ENCODE measurements at places on chromosomes 12 and 14.
A peak's percentile ranks its signal among the peaks of the same experiment; 100 is the strongest.

DNA sequence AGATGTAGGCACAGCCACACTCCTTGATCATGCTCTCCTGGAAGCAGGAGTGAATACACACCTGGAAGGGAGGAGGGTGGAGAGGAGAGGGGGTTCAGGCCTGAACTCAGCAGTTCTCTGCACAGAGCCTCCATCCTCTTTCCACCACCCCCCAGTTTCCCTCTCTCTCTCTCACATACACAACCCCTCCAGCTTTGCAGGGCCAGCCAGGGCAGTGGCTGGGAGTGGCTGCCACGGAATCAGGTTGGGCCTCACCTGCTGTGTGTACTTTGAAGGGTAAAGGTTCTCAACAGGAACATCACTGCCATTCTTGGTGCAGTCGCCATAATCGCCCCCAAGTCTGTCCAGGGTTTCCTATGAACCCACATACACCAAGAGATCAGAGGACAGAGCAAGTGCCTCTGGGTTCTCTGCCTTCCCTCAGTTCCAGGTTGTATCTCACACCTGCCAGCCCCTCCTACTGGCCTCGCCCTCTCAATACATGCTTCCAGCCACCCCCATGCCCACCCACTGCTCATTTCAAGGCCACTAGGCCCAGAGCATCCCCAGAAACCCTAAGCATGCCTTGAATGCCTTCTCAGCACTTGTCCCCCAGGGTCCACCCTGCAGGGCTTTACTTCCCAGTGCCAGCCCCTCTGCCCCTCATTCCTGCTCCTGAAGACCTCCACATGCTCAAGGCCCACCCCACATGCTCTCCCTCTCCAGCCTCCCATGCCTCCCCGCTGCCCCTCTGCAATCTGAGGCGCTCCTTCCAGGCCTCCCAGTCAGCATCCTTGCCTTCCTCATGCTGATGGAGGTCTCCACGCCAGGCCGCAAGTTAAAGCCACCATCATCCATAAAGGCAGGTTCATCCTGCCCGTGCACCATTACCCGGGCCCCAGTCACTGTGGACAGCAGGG, 12.9 kb upstream of the TNFRSF1A start:
- DNase-seq, result no peak

- DNase-seq, result no peak
Observed at GRCh38 chr14:72880164-72880563, 13.7 kb downstream of the DPF3 start.

- no peak for DNase-seq
Observed at GRCh38 chr12:29113101-29113500, 36.0 kb upstream of the FAR2 start.

- DNase-seq, result peak; percentile 17
Observed at GRCh38 chr12:12384571-12385340, 27.9 kb downstream of the BORCS5 start.

DNA sequence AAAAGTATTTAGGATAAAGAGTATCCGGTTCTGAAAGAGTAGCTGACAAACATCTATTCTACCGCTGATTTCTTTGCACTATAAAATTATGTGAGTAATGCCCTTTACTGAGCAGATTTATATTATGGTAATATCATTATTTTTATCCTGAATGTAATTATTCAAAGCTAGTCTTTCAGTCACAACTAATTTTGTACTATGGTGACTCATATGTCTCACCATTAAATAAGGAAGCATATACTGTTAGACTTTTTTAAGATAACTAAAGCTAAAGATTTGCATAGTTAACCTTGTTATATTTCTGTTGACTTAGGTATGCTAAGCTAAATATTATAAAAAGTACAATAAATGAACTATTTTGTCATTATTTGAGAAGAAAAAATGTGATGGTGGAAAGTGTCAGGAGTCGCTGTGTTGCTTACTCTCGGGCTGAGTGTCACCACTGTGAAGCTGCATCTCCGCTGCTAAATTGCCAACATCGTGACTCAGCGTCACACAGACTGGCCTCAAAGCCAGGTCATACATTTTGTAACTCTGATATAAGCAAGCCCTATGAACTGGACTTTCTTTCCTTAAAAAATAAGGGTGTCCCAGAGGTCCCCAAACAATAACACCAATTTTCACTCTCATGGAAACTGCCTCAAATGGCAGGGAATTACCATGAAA, 69.1 kb upstream of the SSTR1 start:
- no peak for DNase-seq

GRCh38 chr14:95697764-95698163, 11.5 kb downstream of the TCL1B start:
- no peak for DNase-seq

GRCh38 chr12:43806737-43807072, 588 bp upstream of the TWF1 start:
- DNase-seq, result no peak

DNA sequence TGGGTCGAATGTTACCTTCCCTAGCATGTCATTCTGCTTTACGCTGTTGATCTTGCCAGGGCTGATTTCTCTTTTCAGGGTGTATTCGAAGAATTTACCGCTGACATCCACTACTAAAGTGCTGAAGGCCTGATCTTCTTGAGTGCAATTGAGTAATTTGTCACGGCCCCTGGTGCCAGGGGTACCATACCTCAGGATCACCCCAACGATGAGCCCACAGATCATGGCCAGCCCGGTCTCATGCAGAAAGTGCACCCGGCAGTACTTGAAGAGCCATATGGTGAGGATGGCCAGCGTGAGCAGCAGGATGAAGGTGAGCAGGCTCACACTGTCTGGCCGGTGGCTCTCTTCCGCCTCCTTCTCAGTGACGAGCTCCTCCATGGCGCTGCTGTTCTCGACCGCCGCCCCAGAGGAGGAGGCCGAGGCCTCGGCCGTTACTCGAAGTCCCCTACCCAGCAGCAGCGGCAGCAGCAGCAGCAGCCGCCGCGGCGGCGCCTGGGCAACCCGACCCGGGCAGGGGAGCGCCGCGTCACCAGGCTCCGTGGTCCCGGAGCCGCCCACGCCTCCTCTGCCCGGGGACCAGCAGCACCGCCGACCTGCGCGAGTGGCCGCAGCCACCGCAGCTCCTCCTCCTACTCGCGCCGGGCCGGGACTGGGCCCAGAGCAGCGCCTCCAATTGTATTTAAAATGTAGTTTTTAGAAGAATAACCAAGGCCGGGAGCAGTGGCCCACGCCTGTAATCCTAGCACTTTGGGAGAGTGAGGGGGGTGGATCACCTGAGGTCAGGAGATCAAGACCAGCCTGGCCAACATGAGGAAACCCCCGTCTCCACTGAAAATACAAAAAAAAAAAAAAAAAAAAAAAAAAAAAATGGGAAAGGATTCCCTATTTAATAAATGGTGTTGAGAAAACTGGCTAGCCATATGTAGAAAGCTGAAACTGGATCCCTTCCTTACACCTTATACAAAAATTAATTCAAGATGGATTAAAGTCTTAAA, 58.5 kb upstream of the TMPO start:
- no peak for DNase-seq

DNA sequence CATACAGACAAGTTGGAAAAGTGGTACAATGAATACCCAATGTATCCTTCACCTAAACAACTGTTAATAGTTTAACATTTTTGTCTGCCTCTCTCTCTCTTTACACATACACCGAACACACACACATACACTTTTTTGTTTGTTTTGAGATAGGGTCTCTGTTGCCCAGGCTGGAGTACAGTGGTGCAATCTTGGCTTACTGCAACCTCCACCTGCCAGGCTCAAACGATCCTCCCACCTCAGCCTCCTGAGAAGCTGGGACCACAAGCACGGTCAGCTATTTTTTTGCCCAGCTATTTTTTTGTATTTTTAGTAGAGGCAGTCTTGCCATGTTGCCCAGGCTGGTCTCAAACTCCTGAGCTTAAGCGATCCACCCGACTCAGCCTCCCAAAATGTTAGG, 16.8 kb downstream of the ZCCHC8 start:
- DNase-seq, result no peak

DNA sequence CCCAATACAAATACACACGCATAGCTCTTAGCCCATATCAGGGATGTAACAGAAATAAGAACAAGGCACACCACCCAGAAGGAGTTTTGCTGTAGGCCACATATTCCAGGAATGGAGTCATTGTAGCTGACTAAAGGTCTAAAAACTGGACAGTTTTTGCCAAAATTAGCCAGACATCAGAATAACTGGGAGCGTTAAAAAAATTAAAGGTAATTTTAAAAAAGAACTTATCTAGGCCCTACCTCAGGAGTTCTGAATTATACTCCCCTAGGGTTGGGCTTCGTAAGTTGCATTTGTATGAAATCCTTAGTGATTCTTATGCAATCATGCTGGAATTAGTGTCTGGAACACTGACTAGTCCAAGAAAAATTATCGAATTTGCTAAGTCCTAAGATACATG, 987.7 kb downstream of the GALC start:
- DNase-seq, result no peak

- no peak for DNase-seq
Observed at GRCh38 chr14:43535231-43535838, 971.7 kb downstream of the FSCB start.

DNA sequence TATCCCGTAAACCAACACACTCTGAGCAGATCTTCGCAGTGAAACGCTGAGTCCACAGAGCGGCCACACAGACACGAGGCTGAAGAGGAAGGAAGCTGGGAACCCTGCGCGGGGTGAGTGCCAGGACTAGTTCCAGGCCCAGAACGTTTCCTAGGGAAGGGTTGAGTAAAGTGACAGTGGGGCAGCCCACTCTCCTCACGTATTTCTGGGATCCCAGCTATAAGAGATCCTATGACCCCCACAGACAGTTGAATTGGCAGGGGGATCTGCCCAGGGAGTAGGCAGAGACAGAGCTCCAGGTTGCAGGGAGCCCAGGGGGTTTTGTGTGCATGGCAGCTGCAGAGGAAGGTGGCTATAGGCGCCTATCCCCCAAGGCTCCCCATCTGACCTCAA, 51.1 kb downstream of the GTF2A1 start:
- no peak for DNase-seq

GRCh38 chr14:54213536-54213935, 183.3 kb upstream of the CDKN3 start:
- no peak for DNase-seq

- DNase-seq, result no peak
Observed at GRCh38 chr12:112855375-112855774, 51.4 kb upstream of the OAS1 start.

GRCh38 chr12:55720071-55720564, at the start of gene RDH5:
RDH5 (plus strand) TSS chr12:55720393; CDS start chr12:55721185, 792 bp downstream.
- no peak for DNase-seq

GRCh38 chr12:43362910-43363694, 188.9 kb downstream of the ADAMTS20 start:
- no peak for DNase-seq

- DNase-seq, result no peak
Observed at GRCh38 chr12:131368668-131369071, 342.2 kb upstream of the SFSWAP start.

GRCh38 chr12:8546591-8546990, 5.9 kb upstream of the CLEC4E start:
- DNase-seq, result no peak

DNA sequence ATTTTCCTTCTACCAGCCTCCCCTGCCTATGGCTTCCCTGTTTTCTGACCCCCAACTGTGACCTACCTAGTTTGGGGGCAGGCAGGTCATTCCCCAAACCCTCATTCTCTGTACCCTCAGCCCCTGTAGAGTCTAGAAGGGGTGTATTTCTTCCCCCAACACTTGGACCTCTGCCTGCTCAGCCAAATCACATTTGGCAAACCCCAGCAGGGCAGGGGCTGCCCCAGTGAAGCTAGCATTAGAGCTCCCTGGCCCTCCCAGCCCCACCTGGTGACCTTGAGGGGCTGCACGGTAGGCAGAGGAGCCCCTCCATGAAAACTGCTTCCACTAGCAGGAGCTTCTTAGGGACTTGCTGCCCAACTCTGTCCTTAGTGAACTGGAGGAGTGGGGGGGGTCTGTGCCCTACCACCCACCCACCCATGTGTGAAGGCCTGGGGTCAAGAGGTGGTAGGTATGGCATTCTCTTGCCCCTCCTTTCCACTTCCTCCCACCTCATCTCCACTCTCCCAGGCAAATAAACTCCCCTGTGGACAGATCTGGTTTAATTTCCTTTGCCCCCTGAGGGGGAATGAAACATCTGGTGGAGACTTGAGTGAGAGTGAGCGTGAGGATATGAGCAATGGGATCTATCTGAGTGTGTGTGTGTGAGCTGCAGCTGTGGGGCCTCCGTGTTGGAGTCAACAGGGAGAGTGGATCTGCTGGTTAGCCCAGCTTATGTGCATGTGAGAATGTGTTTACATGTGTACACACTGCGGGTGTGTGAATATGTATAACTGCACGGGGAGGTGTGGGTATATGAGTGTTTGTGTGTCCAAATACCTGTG, 1.6 kb downstream of the NXPH4 start:
- DNase-seq, result no peak

DNA sequence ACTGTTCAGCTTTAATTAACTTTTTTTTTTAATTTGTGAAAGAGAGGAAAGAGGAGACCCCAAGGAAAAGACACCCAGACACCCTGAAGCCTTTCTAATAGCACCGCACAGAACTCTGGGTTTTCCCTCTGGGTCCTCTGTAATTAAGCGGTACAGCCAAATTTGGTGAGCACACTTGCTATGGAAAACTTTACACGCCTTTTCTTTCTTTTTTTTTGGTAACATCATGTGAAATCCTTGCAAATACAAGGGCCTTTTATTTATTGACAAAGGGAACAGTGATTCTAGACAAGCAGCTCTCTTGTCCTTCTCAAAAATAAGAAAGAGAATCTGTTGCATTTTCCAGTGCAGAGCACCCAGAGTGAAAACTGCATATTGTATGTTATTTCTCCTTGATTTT, 44.4 kb upstream of the CPM start:
- DNase-seq, result no peak

- DNase-seq, result no peak
Observed at GRCh38 chr12:128459067-128459466, 192.1 kb downstream of the TMEM132C start.

- no peak for DNase-seq
Observed at GRCh38 chr14:103161054-103161397, 37.8 kb downstream of the TNFAIP2 start.

DNA sequence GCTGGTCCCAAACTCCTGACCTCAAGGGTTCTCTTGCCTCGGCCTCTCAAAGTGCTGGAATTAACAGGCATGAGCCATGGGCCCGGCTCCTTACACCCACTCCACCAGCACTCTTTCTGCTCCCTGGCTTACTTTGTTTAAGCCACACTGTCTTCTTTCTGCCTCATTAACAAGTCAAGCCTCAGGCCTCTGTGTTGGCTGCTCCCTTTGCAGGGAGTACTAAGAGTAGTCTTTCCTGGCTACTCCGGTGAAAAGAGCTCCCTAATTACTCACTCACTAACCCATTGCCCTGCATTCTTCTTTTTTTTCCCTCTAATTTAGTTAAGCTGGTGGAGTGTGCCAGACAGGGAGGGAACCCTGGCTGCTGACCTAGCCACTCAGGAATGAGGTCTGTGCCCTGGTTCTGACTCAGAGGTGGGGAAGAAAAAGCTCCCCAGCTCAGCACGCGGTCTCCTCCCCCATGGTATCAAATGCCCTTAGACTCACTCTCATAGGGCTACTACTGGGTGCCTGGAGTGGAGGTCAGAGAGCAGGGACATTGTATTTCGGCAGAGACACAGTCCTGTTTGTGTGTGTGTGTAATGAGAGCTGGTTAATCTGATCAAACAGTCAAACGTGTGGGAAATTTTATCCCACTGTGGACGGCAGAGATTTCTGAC, 19.8 kb downstream of the GALNT6 start:
- DNase-seq, result no peak

- DNase-seq, result no peak
Observed at GRCh38 chr14:21278632-21279031, 1.3 kb upstream of the RPGRIP1 start.

Measured in stimulated activated CD8-positive, alpha-beta memory T cell treated with anti-CD3 and anti-CD28 coated beads, Interleukin-7, amount 100 ng/mL, for 24 hours (primary cell).